Stimulated activated CD8-positive, alpha-beta memory T cell treated with anti-CD3 and anti-CD28 coated beads, Interleukin-15, amount 100 ng/mL, for 24 hours (primary cell): ENCODE measurements at places on chromosomes 3 and 15.

DNA sequence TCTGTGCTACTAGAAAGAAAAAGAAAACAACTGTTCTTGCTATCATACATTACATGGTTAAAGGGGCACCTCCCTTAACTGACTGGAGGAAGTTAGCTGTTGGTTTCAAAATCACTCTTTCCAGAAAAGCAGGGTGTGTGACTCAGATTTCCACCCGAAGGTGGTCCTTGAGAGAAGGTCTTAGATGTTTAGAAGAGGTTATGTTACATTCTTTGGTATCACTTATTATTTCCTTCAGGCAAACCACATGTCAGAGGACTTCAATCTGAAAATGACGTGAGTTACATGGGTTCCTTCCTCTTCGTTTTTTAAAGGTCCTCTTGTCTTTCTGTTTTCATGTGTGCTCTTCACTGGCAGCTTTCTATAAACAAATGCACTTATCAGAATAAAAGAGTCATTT is 307.9 kb upstream of the CBLB start:
- no peak for DNase-seq

DNA sequence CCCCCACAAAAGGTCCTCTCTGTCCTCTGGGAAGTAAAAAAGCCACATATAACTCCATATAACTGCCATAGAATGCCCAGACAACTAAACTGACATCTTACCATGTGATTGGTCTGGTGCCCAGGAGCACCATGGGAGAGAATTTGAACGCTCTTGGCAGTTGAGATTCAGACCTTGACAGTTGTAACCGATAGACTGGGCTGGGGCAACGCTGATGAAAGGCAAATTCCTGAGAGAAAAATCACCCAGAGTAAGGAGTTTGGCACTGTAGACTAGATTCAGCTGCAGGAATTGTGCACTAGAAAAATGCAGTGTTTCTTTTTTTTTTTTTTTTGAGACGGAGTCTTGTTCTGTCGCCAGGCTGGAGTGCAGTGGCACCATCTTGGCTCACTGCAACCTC is 240.5 kb downstream of the SOX2 start:
- no peak for DNase-seq

DNA sequence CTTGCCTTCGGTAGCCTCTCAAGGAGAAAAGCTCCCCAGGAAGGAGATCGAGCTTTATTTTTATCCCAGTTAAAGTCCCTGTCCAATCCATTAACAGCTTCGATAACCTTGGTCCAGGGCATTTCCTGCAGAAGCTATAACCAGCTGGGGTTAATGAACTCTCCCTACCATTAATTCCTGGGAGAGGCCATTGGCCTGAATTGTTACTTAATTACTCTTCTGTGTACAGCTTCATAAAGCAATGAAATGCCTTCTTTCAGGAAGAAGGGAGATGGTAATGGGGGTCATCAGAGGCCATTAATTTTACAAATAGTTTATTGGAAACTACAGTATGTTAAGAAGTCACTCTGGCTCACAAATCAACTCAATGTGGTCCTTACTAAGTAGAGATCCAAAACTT is 1.9 kb upstream of the TMCO5A start:
- DNase-seq, result no peak

DNA sequence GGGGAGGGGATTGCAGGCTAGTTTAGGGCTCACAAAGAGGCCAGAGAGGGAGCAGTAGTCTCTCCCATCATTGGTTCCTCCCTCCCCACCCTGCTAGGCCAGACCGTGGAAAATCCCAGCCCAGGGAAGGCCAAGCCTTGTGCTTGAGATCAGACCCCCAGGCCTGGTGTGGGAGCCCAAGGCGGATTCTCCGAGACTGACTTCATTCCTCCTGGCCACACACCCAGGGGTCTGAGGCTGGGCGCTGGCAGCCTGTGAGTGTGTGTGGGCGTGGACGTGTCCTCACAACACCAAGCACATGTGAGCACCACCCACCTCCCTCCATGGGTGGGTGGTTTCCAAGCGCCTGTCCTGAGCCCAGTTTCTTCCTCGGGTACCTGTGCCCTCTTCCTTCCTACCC is 4.1 kb downstream of the LOXL1 start:
- DNase-seq, result no peak

DNA sequence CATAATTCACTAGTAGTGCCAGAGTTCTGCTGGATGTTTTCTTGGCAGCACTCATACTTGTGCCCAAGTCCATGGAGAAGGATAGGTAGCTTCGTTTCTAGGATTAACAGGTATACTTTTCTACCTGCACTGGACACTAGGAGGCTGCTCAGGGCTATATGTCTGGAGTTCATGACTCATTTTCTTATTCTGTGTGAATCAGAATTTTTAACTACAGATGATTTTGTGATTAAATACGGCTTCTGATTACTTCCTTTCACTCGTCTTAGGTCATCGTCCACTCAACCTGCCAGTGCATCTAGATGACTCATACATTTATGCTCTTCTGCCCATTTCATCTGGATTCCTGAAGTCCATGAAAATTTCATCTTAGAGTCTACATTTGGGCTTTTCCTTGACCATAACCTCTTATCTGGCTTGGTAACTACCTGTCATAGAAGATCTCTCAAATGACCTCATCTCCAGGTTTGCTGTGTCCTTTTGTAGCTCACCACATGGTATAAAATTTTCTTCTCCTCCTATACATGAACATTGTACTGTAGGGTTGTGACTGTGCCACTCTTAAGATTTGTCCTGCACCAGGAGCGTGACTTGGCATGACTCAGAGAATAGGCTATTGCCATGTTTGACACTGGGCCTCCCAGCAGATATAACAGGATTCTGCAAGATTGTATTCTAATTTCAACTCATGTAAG is 66.7 kb upstream of the GCSAM start:
- no peak for DNase-seq

DNA sequence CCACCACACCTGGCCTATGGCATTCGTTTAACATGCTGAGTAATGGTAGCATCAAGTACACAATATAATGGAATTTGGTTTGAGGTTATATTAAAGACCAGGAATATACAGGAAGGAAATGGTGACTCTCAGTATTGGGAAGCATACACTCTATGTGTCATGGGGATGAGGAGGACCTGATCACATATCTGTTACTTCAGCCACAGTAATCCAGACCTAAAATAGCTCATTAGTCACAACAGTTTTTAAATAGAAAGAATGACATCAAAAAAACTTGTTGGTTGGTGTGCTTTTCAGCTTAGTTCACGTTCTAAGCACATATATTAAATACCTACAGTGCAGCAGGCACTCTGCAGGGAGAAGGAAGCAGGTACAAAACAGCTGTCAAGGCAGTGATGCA is 52.5 kb upstream of the ATP2C1 start:
- no peak for DNase-seq

- DNase-seq, result no peak
Observed at GRCh38 chr3:37221407-37221806, 47.0 kb upstream of the LRRFIP2 start.
